ENCODE measurements at places on chromosomes 3 and 15.
A peak's percentile ranks its signal among the peaks of the same experiment; 100 is the strongest.

- DNase-seq, result peak; percentile 94
Observed at GRCh38 chr3:126679318-126679751, 24.4 kb upstream of the TXNRD3 start.

GRCh38 chr15:29401644-29402043 lies 132.0 kb upstream of the NSMCE3 start:
- DNase-seq, result no peak

- no peak for DNase-seq
Observed at GRCh38 chr15:61367953-61368352, 138.9 kb upstream of the RORA start.

GRCh38 chr3:66473692-66474091 lies 27.1 kb downstream of the LRIG1 start:
- no peak for DNase-seq

- DNase-seq, result no peak
Observed at GRCh38 chr3:149581248-149581647, 76.6 kb downstream of the WWTR1 start.

DNA sequence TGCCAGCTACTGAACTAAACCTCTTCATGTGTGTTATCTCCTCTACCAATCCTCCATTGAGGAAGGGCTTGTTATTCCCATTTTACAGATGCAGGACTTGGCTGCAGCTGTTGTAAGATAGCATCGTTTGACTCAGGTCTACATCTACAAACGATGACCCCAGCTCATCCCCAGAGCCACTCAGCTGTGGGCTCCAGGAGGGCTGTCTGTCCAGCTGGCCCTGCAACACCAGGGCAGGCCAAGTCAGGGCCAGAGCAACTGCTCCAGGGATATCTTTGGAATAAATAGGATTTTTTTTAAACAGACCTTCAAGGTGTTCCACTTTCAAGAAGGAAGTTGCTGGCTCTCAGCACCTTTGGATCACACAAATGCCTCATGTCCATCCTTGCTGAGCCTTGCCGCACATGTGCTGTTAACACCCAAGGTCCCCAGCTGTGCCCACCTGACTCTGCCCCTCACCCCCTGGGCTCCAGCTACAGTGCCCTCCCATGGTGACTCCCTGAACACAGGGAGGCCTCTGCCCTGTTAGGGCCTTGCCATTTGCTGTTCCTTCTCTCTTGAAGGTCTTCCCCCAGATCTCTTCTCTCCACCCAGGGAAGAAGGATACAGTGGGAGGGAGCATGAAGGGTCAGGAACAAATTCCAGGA lies 31.0 kb downstream of the ALDH1L1 start:
- DNase-seq, result no peak

DNA sequence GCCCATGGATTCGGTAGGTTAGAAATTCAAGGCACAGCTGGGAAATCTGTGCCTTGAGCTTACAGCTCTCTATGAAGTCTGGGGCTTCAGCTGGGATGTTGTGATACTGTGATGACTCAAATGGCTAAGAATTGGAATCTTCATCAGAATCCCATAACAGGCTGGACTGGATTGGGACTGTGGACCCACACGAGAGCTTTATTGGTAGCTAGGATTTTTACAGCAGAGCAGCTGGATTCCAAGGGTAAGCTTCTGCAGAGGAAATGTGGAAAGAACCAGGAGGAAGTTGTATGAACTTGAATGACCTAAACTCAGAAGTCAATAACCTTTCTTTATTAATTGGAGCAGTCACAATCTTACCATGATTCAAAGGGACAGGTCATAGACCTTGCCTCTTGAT lies 1187.1 kb downstream of the ROBO1 start:
- no peak for DNase-seq

DNA sequence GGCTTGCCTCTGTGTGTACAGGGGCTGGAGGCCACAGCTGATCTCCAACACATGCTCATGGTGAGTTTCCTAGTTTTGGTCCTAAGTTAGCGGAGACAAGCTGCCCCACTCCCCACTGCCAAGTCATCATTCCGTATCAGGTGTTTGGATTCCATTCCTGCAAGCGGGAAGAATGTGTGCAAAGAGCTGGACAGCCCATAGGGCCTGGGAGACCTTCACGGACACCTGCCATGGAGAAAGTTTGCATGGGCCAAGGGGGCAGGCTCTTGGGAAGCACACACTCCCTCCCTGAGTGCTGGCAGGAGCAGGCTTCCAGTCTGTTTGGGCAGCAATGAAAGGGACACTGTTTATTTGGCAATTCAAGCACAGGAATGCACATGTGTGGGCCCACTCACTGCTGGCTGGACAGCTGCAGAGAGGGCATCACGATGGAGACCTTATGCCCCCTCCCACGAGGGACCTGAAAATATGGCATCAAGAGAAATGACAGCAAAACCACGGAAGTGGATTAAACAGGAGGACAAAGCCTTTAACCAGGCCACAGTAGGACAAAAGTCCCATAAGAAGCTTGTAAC lies 149.7 kb downstream of the KLF13 start:
- no peak for DNase-seq

- peak; percentile 80 for DNase-seq
Observed at GRCh38 chr3:32143849-32144757, 37.7 kb downstream of the GPD1L start.

GRCh38 chr15:91192285-91192684 lies 92.2 kb downstream of the SV2B start:
- DNase-seq, result no peak

DNA sequence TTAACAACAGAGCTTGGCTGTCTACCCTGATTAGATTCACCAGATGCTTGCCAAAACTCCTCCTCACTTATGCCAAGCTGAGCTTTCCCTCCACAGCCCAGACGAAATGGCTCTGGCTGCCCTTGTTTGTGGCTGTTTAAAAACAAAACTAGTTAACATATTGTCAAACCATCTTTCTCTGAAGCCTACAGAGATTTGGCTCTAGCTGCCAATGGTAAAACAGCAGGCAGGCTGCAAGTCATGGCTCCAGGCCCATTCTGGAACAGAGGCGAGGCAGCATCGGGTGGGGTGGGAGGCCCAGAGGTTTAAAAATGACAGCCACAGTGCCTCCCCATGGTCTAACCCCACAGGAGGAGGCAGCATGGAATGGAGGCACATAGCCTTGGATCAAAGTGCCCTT lies 75.9 kb downstream of the SCN5A start:
- no peak for DNase-seq

GRCh38 chr15:101026656-101027272 lies 107.6 kb downstream of the LRRK1 start:
- DNase-seq, result no peak

GRCh38 chr3:14846226-14846880 lies 27.6 kb downstream of the FGD5 start:
- no peak for DNase-seq

Data from neural progenitor cell (in vitro differentiated cells).